ENCODE measurements at places on chromosomes 4 and X. TPM values are rescaled to one million over a fixed set of nuclear protein-coding genes. Genes with fewer than 3 reads are reported as not detected.

RP2 gene
- total RNA-seq: 16.6 TPM

GAGE2A gene
- not detected for total RNA-seq

PAGE5 gene
- total RNA-seq: not detected

AMOT gene
- not detected for total RNA-seq

GPR173 gene
- total RNA-seq: not detected

MCUB gene
- total RNA-seq: 5.1 TPM

VCX2 gene
- not detected for total RNA-seq

TEX28 gene
- total RNA-seq: not detected

All from bronchial epithelial cell (primary cell).